ENCODE measurements at places on chromosomes 4 and X. TPM values are rescaled to one million over a fixed set of nuclear protein-coding genes. Genes with fewer than 3 reads are reported as not detected.

The FUNDC1 gene
- total RNA-seq, result 22.2 TPM

The TRMT2B gene
- total RNA-seq, result 14.4 TPM

The BTK gene
- total RNA-seq, result 0.14 TPM

The REELD1 gene
- total RNA-seq, result not detected

- no peak for DNase-seq
These were observed 75.4 kb upstream of the SCOC start for GRCh38 chr4:140298001-140298400.

- DNase-seq, result no peak
These were observed 56.0 kb upstream of the RELL1 start for GRCh38 chr4:37742149-37742548.

DNA sequence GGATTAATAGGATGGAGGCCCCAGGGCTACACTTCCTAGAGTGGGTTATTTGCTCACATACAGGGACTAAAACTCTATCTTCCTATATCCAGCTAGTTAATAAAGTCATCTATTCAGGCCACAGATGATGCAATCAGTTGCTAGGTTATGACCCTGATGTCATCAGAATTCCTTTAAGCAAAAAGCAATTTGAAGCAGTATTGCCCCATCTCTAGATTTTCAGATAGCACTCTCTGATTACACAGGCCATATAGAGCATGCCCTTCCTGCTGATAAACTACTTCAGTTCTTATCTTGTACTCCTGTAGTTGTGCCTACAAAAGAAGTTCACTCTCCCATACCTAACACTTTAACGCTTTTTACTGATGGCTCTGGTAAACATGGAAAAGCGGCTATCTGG lies 84.8 kb downstream of the TMEM144 start:
- DNase-seq, result no peak

- DNase-seq, result no peak
These were observed 37.9 kb downstream of the CCDC158 start for GRCh38 chr4:76383001-76383400.

DNA sequence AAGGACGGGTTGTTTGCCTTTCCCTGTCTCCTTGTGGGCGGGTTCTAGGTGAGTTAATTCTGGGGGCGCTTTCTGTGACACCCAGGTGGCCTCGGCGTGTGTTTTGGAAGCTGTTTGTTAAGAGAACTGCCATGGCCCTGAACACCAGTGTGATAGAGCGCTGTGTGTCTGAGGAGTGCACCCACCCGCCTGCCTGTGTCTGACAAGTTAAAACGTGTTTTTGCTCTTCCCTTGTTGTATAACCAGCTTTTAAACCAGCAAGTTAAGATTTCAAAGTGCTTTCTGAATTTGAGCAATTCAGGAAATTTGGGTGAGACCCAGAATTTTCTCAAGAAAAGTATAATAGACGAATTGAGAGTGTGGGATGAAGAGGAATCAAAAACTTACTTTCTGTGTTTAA lies 55.2 kb upstream of the HGFAC start:
- no peak for DNase-seq

DNA sequence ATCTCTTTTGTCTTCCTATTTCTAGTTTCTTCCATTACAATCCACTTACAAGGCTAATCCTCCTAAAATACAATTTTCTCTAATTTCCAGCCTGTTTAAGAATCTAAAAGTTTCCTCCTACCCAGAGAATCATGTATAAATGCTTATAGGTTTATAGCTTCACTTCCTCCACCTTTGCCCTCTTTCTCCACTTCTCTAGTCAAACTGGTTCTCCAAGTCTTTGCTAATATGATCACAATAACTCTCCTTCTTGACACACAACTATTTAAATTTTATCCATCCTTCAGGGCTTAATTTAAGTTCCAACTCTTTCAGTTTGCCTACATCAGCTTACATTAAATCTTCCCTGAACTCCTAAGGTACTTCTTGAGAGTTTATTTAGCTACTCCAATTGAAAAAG lies 69.2 kb downstream of the RPS6KA6 start:
- DNase-seq, result no peak

DNA sequence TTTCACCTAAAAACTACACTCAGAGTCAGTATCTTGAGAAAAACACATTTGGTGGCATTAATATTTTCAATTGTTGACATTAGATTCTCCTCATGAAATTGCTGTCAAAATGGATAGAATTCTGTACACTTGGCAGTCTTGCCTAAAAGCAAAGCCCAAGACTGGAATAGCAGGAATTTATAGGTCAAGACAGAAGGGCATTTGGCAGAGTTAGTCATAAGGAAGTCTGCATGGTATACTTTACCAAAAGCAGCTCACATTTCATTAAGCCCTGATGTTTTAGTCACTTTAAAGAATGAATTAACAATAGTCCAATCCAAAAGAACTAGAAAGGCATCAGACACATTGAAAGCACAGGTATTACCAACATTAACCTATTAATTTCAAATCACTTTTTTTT lies 7.1 kb downstream of the CCDC160 start:
- DNase-seq, result no peak

- no peak for DNase-seq
These were observed 11.9 kb downstream of the HADH start for GRCh38 chr4:108001540-108002135.

Data from epithelial cell of proximal tubule (primary cell).